ENCODE measurements at places on chromosomes 4 and X.
A peak's percentile ranks its signal among the peaks of the same experiment; 100 is the strongest.

GRCh38 chrX:16643176-16643575 lies 6.8 kb upstream of the S100G start:
- no peak for DNase-seq

- no peak for DNase-seq
These were observed 6.5 kb downstream of the ZFYVE28 start for GRCh38 chr4:2411786-2412510.

- DNase-seq = no peak
These were observed 18.7 kb upstream of the PLCXD1 start for GRCh38 chrX:262381-262909.

- DNase-seq = no peak
These were observed 938.0 kb downstream of the NLGN4X start for GRCh38 chrX:5290635-5291034.

- no peak for DNase-seq
These were observed 53.6 kb upstream of the HPSE start for GRCh38 chr4:83388313-83388676.

- no peak for DNase-seq
These were observed 580 bp upstream of the MMGT1 start for GRCh38 chrX:135974279-135974856.

DNA sequence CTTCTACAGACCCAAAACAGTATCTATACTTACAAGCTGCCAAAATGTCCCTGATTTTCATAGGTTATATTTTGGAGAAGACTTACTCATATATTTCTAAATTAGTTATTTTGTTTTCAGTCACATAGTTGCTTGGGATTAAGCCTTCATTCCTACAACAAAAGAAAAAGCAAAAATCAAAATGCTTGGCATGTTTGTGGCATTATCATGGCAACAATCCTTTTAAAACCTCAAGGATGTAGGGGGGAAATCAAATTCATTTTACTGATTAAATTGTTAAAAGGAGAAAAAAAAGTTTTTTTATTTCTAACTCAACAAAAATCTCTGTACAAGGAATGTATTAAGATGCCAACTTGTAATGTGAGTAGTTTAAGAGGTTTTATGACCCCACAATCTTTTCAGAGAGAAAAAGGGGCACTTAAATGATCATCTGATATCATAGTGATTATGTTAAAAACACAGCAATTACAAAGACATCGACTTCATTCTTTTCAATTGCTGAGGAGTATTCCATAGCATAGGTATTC lies 23.5 kb downstream of the TXK start:
- DNase-seq = no peak

GRCh38 chrX:118355225-118355920 lies 9.5 kb downstream of the WDR44 start:
- no peak for DNase-seq

- no peak for DNase-seq
These were observed 2351.4 kb downstream of the PCDH7 start for GRCh38 chr4:33071535-33071934.

DNA sequence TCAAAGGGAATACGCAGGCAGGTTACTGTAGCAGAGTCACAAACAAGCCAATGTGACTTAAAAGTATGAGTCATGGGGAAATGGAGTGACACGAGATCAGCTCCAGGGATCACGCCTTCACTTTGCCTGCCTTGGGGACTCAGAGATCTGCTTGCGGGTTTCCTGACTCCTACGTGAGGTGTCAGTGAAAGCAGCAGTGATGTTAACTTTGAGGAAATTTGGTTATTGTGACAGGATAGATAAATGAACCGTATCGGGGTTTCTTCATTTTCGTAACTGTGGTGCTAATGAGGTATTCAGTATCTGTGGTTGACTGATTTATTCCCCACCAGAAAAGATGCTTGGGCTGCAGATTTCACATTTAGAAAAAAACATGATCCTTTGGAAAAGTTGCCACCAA lies 383.3 kb upstream of the ZFP42 start:
- DNase-seq = no peak

- no peak for DNase-seq
These were observed 13.2 kb downstream of the MAGED2 start for GRCh38 chrX:54820737-54821136.

DNA sequence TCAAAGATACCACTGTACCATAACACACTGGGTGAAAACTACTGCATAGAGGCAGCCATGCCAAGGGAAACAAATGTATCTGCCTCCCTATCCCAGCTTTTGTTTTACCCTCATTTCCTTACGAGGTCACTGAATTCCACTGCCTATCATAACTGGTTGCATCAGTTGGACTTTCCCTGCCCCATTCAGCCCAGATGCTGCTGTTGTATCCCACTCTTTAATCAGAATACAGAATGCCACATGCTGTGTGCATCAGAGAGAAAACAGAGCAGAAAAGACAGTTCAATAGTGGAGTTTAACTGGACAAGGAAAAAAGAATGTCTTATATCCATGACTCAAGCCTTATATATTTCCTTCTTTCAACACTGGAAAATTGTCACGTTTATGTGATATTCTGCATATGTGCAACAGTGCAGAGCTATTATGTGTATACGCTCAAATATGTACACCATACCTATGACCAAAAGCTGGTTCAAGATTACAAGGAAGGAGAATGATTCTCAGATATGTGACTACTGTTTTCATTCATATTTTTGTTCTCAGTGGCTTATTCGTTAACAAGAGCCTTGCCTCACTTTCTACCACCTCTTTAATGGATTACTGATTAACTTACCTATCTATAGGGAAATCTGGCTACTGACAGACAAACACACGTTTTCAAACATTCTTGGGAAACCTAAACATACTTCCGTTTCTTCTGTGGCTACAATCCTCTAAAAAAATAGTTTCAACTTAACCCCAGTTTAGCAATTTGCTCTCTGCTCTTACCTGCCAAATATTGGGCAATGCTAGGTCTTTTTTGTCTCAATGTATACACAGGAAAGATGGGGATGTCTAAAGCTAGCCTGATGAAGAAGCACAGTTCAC lies 378.9 kb downstream of the SMARCA1 start:
- DNase-seq = peak; percentile 26

- no peak for DNase-seq
These were observed 1.0 kb upstream of the DAPP1 start for GRCh38 chr4:99815597-99816011.

DNA sequence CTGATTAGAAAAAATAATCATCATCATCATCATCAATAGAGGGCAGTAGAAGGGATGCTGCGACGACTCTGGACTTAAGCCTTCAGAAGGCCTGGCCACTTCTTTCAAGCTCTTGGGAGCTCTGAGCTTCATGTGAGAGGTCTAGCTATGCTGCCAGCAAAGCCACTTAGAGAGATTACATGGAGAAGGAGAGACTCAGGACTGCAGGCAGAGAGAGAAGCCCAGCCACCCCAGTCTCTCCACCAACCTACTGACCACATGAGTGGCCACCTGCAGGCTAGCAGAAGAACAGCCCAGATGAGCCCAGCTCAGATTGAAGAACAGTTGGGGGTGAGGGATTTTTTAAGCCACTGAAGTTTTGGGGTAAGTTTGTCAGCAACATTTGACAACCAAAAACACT lies 17.1 kb upstream of the TMEM150C start:
- no peak for DNase-seq

- no peak for DNase-seq
These were observed 379.0 kb downstream of the STIM2 start for GRCh38 chr4:27239641-27240040.

- DNase-seq = peak; percentile 27
These were observed 71.3 kb upstream of the ENOX2 start for GRCh38 chrX:130974323-130974722.

- no peak for DNase-seq
These were observed 104.3 kb upstream of the RAPGEF2 start for GRCh38 chr4:158998624-158999023.

DNA sequence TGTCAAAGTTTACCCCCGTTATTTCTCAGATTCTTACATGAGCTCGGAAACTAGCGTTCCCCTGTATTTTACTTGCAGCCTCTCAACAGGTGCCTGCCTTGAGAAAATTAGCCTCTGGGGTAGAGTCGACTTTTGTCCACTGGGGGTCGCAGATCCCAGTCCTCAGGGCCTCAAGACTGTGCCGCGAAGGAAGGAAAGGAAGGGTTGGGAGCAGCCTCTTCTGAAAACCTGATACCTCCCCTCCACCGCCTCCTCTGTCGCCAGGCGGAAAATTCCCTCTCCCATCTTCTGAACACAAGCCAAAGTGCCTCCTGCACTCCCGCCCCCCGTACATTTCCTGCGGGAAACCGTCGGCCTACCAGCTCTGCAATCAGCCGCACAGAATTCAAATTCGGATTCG lies 44.4 kb upstream of the TMSB15B start:
- DNase-seq = no peak
